ENCODE measurements at places on chromosomes 4 and X.
A peak's percentile ranks its signal among the peaks of the same experiment; 100 is the strongest.

- peak; percentile 85 for DNase-seq
- peak overlapping the region; percentile 98 for H3K27ac ChIP-seq
- no peaks in the 10 kb centered on the region for H3K27me3 ChIP-seq
- H3K36me3 ChIP-seq, result no peaks in the 10 kb centered on the region
- peaks cover 10% of the 10 kb centered on the region for H3K4me1 ChIP-seq
These were observed 657 bp upstream of the ANKRD50 start for GRCh38 chr4:124713185-124713592.

DNA sequence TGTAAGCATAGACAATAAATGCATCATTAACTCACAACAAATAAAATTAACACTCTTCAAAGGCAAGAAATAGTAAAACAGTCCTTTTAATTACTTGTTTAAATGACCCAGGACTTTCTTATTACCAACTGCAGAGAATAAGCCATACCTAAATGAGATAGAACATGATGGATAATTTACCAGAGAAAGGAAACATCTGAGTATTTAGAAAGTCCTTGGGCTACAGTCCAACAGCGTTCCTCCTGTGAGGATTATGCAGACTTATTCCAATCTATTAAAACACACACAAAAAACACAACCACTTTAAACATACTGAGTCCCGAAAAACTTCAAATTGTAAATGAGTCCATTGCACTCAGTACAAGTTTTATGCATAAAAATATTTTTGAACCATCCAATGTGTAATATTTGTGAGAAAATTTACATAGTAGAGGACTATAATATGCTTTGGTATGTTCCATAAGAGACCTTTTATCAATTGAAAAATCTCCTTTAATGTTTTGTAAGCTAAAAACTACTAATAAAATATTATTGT lies 129.2 kb downstream of the NR3C2 start:
- H3K4me1 ChIP-seq, result no peaks in the 10 kb centered on the region
- no peaks in the 10 kb centered on the region for H3K27me3 ChIP-seq
- no peak for DNase-seq
- H3K36me3 ChIP-seq, result no peaks in the 10 kb centered on the region
- no peak overlapping the region for H3K4me3 ChIP-seq
- H3K27ac ChIP-seq, result no peak overlapping the region

DNA sequence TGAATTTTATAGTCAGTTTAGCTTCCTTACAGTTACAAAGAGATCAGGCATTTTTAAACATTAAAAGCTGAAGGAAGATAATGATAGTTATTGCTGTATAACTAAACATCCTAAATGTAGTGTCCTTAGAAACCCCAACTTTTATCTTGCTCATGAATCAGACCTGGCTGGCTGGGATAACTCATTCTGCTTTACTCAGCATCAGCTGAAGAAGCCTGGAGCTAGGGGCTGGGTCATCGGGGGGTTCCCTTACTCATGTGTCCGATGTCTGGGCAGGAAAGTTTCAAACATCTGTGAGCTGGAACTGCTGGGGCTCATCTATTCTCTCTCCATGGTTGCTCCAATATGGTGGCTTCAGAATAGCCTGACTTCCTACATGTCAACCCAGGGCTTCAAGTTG lies 113.9 kb downstream of the MTNR1A start:
- no peaks in the 10 kb centered on the region for H3K4me1 ChIP-seq
- H3K36me3 ChIP-seq, result no peaks in the 10 kb centered on the region
- no peak for DNase-seq
- no peak overlapping the region for H3K27ac ChIP-seq

GRCh38 chr4:15681372-15682241 lies at the start of gene FAM200B:
FAM200B (plus strand) TSS chr4:15681827; CDS start chr4:15686978, 5,151 bp downstream.
- H3K27ac ChIP-seq, result peak within 1 kb of the TSS; percentile 89
- DNase-seq, result peak; percentile 97
- H3K27me3 ChIP-seq, result no peaks in the 10 kb centered on the region
- peak within 1 kb of the TSS; percentile 77 for H3K4me3 ChIP-seq
- H3K4me1 ChIP-seq, result peaks cover 5% of the 10 kb centered on the region

All from spinal cord (tissue), 10 donors.